ENCODE measurements at places on chromosomes 4 and X.

GRCh38 chrX:49951524-49952193 is 29.3 kb downstream of the CLCN5 start:
- no peak for DNase-seq

DNA sequence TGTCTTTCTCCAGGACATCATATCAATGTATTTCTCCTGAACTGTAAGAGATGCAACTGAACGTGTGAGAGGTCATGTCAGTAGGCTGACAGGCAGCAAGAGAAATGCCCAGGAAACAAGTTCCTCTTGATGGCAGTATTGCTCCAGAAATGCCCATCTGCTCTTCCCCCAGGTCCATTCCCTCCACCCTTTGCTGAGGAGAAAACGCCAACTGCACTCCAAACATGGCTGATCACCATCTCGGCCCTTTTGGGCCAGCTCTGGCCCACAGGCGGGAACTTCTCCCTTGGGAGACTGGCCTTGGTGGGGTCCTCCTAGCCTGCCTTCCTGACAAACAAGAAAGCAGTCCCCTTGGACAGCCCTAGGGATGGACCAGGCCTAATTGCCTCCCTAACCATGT is 276.5 kb upstream of the AGTR2 start:
- DNase-seq, result peak; percentile 28

DNA sequence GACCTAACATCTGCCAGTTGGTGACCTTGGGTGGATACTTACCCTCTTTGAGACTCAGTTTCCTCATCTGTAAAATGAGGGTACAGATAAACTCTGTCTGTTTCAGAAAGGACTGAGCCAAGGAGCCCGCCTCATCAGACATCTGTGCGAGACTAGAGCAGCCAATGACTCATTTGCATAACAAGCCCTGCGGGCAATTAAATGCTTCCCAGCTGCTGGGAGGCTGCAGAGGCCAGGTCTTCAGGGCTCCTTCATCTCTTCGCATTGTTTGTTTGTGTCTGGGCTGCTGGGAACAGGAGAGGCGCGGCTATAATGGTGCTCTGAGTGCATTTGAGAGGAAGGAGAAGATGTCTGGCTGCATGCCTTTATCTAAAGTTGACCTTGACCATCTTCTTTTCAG is 85.0 kb downstream of the ADRA2C start:
- DNase-seq, result no peak

GRCh38 chr4:64200001-64200555 is 209.2 kb downstream of the TECRL start:
- DNase-seq, result no peak

GRCh38 chr4:81356621-81357020 is 115.1 kb downstream of the RASGEF1B start:
- no peak for DNase-seq

DNA sequence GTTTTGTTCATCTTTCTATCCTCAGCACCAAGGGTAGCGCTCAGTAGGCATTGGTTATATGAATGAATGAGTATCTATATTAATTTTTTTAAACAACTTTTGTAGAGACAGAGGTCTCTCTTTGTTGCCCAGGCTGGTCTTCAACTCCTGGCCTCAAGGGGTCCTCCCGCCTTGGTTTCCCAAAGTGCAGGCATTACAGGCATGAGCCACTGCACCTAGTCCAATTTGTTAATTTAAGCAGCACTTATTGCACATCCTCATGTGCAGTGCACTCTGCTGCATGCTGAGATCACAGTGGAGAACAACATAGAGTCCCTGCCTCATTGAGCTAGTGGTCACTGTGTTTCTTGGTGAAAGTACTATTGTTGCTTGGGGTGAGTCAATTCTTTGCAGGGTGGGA is 94.4 kb downstream of the NHSL2 start:
- no peak for DNase-seq
